ENCODE measurements at places on chromosomes 4 and X. TPM values are rescaled to one million over a fixed set of nuclear protein-coding genes. Genes with fewer than 3 reads are reported as not detected.

CPE gene
- 1.5 TPM for total RNA-seq

VCX3B gene
- not detected for total RNA-seq

DDIT4L gene
- total RNA-seq = 0.24 TPM

PDZD4 gene
- total RNA-seq = 4.0 TPM

GAGE12J gene
- not detected for total RNA-seq

Data from A549 treated with dexamethasone at 1 μM for 4 hours (cell line).